ENCODE measurements at places on chromosomes 5 and 9.

GRCh38 chr5:127513408-127513970 is 4.0 kb upstream of the PRRC1 start:
- DNase-seq, result no peak

DNA sequence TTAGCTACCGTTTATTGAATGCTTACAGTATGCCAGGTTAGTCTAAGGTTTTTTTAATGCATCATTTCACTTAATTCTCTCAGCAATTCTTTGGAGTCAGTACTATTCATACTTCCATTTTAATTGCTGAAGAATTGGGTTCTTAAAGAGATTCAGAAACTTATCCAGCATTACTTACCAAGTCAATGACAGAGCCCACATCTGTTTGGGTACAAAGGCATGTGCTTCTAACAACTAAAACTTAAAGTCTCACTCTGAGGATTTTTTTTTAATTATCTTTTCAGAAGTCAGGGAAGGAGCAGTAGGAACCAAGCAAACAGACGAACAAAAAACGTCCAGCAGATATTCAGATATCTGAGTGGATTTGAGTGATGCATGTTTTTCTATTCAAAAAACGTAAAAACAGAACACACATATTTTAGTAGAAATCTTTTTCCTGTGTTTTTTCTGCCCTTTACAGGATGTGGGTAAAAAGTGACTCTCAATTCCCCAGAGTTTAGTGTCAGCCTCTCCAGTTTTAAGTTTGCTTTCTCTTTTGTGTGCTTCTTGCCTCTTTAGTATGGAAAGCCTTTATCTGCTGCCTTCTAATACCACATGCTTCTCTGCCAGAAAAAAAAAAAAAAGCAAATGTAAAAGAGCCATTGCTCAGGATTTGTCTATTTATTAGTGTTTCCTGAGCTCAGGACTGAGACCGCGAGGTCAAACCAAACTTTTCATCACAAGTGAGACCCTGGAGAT is 118.0 kb downstream of the PRKACG start:
- no peak for DNase-seq

DNA sequence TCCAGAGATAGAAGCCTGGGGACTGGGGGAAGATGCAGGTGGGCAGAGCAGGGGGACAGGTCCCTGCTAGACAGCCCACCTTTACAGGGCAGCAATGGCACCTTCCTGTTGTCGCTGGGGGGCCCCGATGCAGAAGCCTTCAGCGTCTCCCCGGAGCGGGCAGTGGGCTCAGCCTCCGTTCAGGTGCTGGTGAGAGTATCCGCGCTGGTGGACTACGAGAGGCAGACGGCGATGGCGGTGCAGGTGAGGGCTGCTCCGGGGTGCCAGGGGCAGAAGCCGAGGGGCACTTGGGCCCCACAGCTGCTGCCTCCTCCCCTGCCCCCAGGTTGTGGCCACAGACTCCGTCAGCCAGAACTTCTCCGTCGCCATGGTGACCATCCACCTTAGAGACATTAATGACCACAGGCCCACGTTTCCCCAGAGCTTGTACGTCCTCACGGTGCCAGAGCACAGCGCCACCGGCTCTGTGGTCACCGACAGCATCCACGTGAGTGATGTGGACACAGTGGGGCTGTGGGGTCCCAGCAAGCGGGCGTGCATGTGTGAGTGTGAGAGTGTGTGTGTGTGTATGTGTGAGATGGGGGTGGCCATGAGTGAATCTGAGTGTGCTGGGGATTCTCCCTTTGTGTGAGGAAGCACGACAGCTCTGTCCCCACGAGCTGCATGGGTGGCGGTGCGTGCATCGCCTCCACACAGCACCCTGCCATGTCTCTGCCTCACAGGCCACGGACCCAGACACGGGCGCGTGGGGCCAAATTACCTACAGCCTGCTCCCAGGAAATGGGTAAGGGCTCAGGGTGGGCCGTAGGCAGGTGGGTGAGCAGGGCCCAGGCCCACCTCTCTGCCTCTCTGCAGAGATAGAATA is 28.4 kb downstream of the CDHR2 start:
- DNase-seq, result no peak

GRCh38 chr5:139650031-139650688 is 2.0 kb downstream of the CXXC5 start:
- DNase-seq, result no peak

- DNase-seq, result no peak
These were observed 158.8 kb downstream of the CEP120 start for GRCh38 chr5:123264394-123264793.

DNA sequence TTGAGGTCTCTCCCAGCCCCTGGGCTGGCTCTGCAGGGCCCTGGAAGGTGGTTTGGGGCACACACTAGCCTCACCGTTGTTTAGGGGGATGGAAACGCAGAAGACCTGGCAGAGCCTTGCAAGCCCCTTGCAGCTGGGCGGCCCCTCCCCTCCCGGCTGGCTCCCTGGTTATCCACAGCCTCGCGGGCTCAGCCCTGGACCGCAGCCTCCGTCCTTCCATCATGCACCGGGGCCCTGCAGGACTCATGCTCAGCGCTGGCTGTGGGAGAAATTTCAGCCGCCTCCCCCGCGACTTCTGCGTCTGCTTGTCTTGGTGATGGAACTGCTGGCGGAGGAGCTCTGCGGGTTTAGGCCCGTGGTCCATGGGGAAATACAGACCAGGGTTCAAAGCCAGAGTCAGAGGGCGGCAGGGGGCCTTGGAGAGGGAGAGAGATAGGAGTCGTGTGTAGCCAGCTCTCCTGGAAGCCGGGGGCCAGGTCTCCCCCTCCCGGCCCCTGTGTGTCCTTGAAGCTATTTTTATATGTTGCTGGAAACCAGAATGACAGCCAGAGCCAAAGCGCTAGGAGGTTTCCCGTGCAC is 75.8 kb upstream of the IER5L start:
- DNase-seq, result no peak

Data from activated naive CD4-positive, alpha-beta T cell (primary cell).